ENCODE measurements at places on chromosomes 2 and 18.

DNA sequence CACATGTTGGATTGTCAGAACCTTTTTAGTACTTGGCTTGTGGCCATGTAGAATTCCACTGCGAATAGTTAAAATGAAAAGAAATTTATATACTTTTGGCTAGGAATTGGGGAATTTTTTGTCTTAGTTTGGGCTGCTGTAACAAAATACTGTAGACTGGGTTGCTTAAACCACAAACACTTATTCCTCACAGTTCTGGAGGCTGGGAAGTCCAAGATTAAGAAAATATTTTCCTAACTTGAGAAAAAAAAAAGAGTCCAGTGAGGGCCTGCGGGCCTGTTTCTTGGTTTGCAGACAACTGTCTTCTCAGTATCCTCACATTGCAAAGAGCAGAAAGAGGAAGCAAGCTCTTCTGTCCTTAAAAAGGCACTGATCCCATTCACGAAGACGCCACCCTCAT, 81.9 kb downstream of the CD226 start:
- no peak for DNase-seq

DNA sequence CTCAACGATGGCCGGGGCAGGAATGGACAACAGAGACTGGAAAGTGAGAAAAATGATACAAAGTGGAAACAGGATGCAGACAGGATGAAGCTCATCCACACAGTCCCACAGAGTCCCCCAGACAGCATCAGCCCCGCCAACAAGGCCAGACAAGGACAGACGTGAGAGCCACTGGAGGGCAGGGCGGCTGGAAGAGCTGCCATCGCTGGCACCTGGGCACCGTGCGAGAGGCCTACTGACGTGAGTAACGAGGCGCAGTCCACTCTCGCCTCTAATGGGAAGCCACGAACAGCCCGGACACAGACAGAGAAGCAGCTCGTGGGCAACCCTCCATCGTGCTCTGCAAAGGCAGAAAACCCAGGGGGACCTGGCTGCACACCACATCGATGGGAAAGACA, 17.1 kb downstream of the HDAC4 start:
- DNase-seq: no peak

GRCh38 chr2:56047136-56047535, 123.6 kb upstream of the EFEMP1 start:
- no peak for DNase-seq

DNA sequence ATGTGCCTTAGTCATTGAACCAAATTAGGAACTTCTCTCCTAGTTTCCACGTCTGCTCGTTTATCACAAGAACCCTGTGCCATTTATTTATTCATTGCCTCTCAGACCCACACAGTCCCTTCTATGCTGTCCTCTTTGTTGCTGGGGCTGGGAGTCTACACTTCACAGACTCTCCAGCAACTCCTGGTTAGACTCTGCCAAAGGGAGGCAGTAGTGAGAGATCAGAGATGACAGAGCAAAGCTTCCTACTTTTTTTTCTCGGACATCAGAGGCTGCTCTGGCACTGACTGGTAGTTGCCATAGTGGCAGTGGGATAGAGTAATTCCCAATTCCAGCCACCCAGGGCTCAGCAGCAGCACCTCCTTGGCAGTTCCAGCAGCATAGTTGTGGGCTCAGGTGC, 277.5 kb downstream of the BCL11A start:
- no peak for DNase-seq

DNA sequence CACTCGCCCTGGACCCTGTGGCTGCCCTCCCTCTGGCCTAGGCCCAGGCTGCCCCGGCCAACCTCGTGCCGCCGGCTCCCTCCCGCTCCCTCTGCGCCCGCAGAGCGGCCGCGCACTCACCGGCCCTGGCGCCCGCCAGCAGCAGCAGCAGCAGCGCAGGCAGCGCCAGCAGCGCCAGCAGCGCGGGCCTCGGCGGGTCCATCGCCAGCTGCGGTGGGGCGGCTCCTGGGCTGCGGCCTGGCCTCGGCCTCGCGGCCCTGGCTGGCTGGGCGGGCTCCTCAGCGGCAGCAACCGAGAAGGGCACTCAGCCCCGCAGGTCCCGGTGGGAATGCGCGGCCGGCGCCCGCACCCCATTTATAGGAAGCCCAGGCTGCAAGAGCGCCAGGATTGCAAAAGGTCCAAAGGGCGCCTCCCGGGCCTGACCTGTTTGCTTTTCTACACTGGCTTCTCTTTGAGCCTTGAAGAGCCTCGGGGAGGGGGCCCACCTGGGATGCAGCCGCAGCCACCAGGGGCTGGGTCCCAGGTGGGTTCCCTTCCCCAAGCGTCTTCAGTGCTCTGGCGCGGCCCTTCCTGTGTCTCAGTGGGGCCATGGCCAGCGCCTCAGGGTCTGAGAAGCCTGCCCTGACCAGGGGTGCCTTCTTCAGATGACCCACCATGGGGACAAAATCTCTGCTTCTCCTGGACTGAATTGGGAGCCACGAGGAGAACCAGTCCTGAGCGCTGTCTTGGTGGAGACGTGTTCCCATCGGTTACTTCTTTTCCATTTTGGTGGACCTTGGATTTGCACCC, at the start of gene APOB:
APOB (minus strand) TSS at position 330 of the 789 bp plus-strand sequence; CDS start at position 202, 128 bp downstream.
- DNase-seq: no peak

DNA sequence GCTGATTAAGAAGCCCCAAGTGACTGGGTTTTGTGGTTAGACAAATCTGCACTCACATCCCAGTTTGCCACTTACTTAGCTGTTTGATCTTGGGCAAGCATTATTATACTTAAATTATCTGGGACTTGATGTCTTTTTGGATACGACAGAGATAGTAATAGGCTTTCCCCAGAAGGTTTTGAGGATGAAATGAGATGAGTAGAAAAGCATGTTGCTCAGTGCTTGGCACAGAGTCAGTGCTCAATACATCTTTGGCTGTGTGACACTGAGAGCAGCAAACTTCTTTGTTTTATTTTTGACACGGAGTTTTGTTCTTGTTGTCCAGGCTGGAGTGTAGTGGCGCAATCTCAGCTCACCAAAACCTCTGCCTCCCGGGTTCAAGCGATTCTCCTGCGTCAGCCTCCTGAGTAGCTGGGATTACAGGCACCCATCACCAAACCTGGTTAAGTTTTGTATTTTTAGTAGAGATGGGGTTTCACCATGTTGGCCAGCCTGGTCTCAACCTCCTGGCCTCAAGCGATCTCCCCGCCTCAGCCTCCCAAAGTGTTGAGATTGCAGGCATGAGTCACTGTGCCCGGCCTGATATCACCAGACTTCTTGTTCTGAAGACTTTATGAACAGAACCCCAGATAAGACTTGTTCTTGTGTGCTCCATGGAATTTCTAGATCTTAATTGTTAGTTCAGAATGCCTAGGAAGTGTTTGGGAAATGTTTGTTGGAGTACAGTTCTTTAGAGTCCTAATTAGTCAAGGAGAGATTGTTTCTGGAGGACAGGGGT, 521.2 kb downstream of the SLC4A3 start:
- peak; percentile 47 for DNase-seq

GRCh38 chr2:224173210-224173609, 134.1 kb upstream of the SERPINE2 start:
- DNase-seq: no peak

DNA sequence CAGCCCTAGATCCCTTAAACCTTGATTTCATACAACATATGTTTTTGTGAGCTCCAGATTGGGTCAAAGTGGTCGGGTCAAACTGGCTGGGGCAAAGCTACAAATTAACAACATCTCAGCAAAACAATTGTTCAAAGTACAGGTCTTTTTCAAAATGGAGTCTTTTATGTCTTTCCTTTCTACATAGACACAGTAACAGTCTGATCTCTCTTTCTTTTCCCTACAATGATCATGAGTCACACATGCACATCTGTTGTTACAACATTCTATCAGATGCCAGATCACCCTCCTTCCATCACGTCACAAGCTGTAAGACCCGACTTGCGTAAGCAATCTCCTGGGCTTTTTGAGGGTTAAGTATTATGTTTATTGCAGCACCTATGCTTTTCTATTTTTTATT, 55.1 kb downstream of the RHOB start:
- peak; percentile 99 for DNase-seq

- DNase-seq: no peak
Observed at GRCh38 chr2:127170021-127170420, 50.1 kb downstream of the CYP27C1 start.

GRCh38 chr2:152518641-152519580, 183.9 kb downstream of the FMNL2 start:
- no peak for DNase-seq

- no peak for DNase-seq
Observed at GRCh38 chr2:40721595-40721994, 269.7 kb upstream of the SLC8A1 start.

- no peak for DNase-seq
Observed at GRCh38 chr2:181300600-181301291, 156.4 kb upstream of the ITGA4 start.

DNA sequence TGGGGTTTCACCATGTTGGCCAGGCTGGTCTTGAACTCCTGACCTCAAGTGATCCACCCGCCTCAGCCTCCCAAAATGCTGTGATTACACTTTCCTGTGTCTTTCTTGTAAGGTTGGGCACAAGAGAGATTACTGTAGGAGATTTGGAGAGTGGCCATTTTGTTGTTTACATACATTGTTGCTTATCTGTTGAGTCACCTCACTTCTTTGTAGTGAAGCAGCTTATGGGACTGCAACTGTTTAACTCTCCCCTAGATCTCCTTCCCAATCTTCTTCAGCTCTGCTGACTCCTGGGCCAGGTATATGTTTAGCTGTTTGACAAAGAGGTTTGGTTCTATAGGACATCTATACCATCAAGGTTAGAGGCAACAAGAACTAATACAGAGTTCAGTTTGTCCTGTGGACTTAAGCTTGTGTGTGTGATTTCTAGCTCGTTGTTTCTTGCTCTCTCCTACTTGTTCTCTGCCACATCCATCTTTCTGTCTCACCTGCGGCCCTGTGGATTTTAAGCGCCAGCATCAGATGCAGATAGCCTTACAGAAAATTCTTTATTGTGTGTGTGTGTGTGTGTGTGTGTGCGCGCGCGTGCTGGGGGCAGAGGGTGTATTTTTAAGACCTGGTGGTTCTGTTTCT, 95.4 kb downstream of the HAUS1 start:
- DNase-seq: peak; percentile 81

- no peak for DNase-seq
Observed at GRCh38 chr2:194346193-194346592, 1310.8 kb upstream of the SLC39A10 start.

GRCh38 chr2:96241227-96241626, 24.6 kb downstream of the TMEM127 start:
- no peak for DNase-seq

Data from iris pigment epithelial cell (primary cell).